Fibroblast of pulmonary artery (primary cell): ENCODE measurements at places on chromosomes 5 and 9.

DNA sequence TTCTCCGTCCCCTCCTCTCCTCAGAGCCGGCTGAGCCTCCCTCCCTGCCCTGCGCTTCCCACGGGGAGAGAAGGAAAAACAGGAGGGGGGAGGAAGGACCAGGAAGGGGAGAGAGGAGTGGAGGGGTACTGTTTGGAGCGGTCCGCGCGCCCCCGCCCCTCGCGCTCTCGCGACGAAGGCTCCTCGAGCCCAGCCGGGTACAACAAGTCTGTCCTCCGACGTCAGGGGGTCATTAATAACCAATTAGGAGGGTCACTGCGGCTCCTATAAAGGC is 480 bp upstream of the PRDM12 start:
- DNase-seq: no peak

DNA sequence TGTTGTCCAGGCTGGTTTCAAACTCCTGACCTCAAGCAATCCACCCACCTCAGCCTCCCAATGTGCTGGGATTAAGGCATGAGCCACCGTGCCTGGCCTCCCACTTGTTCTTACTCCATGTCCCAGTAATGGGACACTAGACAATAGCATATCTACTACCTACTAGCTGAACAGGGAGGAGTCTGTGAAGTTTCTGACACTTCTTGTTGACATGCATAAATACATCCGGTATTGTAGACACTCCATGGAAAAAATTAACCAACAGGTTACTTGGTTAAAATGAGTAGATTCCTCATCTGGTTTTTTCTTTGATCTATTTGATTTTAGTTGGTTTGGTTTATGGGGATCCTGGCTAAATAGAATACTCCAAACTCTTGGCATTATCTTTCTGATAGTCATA is 88.3 kb downstream of the SFXN1 start:
- DNase-seq: no peak

- DNase-seq: no peak
Measured at GRCh38 chr5:174453690-174454089, 270.7 kb upstream of the MSX2 start.

DNA sequence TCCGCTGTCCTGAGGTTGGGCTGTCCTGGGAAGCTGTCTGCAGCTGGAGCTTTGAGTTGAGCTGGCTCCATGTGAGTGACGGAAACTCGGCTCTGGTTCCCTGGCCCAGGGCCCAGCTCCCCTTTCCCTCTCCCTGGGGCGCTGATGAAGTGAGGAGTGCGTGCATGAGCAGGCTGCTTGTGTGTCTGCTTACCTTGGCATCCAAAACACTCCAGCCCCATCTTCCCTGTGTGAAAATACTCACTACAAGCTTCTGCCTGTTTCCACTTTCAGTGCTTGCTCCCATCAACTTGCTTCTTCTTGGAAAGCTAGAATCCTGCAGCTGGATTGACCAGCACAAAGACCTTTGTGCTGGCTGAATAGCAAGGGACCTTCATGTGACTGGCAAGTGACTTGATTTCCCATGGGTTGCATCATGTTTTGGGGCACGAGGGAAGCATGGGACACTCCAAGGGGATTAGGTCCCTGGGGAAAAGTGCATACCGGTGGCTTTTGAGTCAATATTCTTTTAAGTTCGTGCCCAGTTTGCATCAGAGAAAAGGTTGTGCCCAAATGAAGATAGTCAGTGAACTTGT is 198.1 kb downstream of the GADD45G start:
- peak; percentile 39 for DNase-seq

GRCh38 chr5:93622240-93622885 is 39.3 kb downstream of the NR2F1 start:
- DNase-seq: peak; percentile 74

GRCh38 chr9:10135553-10135952 is 477.2 kb downstream of the PTPRD start:
- DNase-seq: no peak

- DNase-seq: no peak
Measured at GRCh38 chr5:87877495-87877894, 391.1 kb downstream of the TMEM161B start.

DNA sequence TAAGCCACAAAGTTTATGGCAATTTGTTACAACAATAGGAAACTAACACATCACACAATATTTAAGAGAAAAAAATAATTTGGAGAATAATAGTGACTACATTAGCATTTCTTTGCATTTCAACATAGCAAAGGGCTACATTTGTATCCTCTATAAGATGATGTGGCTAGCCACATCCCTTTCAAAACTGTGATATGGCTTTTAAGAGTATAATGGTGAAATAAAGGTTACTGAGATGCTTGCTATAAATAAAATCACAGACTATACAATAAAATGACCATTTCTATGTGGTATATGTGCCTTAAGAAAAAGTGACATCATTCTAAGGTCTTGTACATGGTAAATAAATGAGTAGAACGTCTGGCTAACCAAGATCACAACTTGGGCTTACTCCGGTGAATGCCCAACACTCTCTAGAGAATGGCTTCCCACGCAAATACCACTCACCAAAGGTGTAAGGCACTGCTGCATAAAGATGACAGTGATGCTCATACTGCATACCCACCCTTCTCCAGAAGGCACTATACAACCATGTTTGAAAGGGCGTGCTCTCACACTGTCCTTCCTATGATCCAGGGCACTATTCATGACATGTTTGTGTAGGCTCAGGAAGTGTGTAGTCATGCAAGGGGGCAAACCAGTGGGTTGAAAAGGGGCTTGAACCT is 286.5 kb downstream of the MLLT3 start:
- DNase-seq: no peak

- DNase-seq: peak; percentile 36
Measured at GRCh38 chr5:177447066-177447610, 524 bp downstream of the PRR7 start.

DNA sequence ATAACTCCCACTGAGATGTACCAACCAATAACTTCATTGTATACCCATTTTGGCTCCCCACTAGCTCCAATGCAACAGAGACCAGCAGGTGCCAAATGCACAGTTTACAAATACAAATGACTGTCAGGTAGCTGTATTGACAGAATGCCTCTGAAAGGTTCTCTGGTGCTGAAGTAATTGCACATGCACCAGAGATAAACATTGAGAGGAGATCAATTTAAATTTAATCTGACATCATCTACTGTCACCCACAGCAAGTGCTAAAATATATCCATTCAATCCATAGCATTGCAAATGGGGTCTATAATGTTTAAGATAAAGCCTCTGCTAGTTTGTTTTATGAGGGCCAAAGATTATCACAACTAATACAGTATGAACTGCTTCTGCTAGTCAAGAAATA is 80.2 kb downstream of the STX17 start:
- DNase-seq: no peak

DNA sequence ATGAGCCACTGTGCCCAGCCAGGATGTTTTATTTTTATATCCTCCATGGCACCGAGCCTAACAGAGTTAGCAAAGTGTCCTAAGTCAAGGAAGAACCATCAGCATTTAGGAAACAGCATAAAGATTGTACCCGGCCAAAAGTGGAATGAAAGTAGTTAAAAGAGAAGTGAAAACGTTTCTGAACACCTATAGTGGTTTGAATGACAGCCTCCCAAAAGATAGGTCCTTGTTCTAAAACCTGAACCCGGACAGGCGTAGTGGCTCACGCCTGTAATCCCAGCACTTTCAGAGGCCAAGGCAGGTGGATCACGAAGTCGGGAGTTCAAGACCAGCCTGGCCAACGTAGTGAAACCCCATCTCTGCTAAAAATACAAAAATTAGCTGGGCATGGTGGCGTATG is 37.4 kb downstream of the ZFAND5 start:
- no peak for DNase-seq

DNA sequence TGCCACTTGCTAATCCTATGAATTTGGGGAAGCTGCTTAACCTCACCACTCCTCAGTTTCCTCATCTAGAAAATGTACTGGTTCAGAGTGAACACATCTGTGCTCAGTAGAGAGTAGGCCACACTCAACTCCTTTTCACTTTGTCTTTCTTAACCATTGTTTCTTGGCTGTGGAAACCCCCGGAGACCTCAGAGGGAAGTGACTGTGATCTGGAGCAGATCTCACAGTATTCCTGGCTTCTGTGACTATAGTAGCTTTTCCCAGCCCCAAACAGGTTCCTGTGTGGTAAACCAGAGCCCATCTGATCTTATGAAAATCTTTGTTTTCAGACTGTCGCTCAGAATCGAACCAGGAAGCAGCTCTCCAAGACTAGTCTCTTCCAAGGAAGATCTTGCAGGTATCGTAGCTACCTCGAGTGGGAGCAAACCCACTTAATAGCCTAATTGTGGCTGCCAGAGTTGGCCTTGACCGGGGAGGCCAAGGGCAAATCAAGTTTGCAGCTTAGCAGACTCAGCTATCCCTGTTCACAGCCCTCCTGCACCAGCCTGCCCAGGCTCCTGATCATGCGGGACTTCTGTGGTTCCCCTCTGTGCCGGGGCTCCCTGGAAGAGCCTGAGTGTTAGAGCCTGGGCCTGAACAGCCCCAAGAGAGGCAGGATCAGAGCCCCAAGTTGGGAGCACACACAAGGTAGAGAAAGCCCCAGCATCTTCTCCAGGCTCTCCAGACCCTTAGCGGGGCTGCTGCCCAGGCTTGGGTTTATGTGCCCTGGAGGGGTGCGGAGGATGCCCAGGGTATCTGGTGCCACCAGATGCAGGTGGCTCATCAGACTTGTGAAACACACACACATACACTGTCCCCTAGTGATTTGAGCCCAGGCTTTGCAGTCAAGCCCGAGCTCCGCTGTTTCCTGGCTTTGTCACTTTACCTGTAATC is 52.2 kb upstream of the ANGPTL2 start:
- peak; percentile 36 for DNase-seq

- DNase-seq: no peak
Measured at GRCh38 chr5:133663397-133664054, 51.2 kb upstream of the FSTL4 start.

DNA sequence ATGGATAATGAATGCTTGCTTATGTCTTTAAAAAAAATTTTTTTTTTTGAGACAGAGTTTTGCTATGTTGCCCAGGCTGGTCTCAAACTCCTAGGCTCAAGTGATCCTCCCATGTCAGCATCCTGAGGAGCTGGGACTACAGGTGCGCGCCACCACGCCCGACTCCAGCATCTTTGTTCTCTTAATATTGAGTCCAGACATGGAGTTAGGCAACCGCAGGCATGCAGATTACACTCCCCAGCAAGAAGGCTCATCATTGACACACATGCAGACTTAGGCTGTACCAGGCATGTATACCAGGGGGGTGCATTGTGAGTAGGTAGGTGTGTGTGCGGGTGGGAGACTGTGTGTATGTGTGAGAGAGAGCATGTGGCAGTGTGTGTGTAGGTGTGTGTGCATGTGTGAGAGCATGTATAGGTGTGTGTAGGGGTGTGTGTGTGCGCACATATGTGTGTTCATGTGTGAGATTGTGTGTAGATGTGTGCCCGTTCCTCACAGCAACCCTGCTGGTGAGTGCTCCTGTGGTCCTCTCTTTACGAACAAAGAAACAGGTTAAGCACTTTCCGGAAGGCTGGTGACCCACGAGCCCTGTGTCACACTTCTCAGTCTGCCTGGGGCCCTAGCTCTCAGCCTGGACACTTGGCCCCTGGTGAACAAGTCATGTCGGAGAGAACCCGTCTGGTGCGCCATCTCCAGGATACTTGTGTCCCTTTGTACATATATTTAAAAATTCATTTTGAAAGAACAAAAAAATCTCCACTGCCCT is 6.2 kb downstream of the OBP2B start:
- no peak for DNase-seq

DNA sequence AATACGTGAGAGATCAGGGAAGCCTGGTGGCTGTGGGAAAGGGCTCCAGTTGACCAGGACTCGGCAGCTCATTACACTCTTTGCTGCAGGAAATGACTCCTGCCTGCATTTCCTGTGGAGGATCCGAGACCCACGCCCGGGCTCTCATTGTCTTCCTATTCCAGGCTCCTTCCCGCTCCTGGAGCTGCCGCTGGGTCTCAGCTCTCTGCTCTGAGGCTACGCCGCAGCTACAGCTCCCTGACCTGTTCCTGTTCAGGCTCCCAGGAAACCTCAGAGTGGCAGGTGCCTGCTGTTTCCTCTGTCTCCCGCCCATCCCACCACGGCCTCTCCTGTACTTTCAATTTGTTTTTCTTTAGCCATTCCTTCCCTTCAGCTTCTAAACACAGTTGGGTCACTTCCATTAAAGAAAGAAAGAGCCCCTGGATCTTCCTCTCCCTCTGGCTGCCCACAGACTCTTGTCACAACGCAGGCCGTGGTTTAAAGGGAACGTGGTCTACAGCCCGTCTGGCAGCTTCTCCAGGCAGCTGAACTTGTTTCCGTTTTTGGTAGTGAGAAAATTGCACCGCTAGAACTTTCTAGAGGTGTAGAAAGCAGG is 71.5 kb downstream of the IL6ST start:
- peak; percentile 62 for DNase-seq

DNA sequence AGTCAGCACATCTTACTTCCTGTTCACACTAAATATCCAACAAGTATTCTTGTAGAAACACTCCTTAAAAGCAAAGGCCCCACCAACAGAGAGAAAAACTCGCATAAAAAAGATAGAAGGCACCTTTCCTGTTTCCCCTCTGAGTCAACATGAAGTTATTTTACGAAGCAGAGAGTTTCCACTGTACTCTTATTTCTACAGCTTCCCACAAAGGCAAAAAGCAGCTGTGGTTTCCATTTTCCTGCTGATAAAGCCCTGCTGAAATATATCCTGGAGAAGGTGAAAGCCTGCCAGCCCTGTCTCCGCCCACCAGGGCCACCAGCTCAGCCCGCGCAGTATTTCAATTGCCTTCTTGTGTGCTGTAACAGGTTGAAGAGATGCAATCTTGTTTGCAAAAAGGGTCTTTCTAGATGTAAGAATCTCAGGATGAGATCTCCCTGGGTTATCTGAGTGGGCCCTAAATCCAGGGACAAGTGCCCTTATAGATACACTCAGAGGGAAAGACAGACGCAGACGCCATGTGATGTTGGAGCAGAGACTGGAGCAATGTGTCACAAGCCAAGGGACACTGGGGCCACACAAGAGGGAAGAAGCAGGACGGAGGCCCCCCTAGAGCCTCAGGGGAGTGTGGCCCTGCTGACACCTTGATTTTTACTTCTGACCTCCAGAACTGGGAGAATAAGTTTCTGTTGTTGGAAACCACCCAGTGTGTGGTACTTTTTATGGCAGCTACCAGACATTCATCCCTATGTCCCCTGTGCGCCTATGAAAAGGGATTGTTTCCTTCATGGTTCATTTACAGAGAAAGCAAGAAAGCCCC is 19.9 kb downstream of the SEMA4D start:
- DNase-seq: peak; percentile 80

GRCh38 chr5:42785756-42786155 is 25.9 kb downstream of the SELENOP start:
- no peak for DNase-seq

DNA sequence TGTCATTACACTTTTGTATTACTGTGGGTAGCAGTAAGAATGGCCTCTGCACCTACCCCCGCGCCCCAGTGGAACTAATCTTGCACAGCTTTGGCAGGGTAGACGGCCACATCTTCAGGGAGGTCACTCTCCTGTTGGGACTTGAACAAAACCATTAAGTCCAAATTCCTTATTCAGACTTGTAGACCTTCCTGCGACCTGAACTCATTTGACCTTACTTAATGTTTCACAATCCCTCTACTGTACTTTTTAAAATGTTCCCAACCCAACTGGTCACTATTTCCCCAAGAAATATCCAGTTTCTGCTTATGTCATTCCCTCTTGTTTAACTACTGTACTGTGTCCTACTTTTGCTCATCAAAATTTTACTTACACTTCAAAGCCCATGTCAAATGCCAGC is 5.3 kb upstream of the FAM120AOS start:
- no peak for DNase-seq
